GM13977 (cell line): ENCODE measurements at places on chromosomes 3 and 15.

DNA sequence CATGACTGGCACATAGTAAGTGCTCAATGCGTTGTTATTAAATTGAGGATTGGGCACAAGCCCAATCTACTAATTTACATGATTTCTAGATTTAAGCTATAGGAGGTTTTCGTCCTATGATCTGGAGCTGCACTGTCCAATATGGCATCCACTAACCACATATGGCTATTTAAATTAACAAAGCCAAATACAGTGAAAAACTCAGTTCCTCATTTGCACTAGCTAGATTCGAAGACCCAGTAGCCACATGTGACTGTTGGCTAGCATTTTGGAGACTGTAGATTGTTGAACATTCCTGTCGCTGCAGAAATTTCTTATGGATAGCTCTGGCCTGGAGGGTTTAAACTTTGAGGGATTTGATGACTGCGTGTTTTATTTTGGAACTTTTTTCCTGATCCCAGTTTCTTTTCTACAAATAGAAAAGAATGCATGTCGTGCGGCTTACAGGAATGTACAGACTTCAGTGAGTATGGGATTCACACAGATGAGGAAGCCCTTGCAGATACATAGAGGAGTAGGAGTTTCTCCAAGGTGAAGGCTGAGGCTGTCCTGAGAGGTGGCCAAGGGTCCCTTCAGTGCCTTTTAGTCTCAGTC lies 82.8 kb downstream of the SLCO3A1 start:
- no peak for DNase-seq

DNA sequence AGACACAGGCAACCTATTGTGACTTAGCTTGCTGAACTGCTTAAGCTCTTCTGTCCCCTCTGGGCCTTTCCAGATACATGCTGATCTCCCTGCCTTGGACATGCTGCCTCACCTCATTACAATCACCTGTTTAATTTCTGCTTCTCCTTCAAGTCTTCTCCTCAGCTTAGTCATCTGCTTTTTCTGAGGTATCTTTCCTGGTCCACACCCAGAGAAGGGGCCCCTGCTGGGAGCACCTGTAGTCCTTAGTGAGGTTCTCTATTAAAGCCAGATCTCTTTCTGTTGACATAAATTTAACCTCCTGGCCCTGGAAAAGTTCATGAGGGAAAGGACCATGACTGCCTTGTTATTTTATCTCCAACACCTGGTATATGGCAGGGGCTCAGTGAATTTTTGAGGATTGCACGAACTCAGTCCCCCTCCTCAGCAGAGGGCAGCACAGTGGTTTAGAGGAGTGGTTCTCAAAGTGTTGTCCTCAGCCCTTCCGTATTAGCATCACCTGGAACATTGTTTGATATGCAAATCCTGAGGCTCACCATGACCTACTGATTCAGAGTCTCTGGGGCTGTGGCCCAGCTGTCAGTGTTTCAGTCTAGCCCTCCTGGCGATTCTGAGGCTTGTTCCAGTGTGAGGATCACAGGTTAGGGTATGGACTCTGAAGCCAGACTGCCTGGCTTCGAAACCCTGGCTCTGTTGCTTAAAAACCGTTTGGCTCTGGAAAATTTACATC lies 12.7 kb downstream of the COL6A6 start:
- no peak for DNase-seq

GRCh38 chr15:20386198-20386597 lies 155.4 kb downstream of the GOLGA6L6 start:
- no peak for DNase-seq

DNA sequence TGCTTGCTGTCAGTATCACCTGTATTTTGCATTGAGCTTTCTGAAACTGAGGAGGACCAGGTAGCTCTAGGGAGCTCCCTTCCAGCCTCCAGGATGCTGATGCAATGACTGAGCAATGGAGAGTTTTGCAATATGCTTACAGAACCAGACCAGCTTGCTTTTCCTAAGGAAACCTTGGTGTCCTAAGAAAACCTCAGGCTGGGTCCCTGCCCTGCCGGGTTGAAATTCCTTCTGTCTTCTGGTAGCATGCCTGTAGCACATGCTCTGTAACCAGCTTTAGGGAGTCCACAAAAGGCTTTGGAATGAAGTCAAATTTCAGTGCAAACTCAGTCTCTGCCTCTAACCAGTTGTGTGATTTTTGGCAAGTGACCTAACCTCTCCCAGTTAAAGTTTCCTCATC lies 65.8 kb upstream of the GSK3B start:
- DNase-seq: no peak

DNA sequence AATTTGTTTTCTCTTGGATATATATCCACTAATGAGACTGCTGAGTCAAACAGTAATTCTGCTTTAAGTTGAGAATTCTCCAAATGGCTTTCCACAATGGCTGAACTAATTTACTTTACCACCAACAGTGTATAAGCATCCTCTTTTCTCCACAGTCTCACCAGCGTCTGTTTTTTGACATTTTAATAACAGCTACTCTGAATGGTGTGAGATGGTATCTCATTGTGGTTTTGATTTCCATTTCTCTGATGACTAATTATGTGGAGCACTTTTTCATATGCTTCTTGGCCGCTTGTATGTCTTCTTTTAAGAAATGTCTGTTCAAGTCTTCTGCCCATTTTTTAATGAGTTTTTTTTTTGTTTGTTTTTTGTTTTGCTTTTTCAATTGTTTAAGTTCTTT lies 206.2 kb downstream of the CTNNB1 start:
- no peak for DNase-seq

- DNase-seq: no peak
Measured at GRCh38 chr3:122365073-122365472, 18.0 kb downstream of the MIX23 start.

DNA sequence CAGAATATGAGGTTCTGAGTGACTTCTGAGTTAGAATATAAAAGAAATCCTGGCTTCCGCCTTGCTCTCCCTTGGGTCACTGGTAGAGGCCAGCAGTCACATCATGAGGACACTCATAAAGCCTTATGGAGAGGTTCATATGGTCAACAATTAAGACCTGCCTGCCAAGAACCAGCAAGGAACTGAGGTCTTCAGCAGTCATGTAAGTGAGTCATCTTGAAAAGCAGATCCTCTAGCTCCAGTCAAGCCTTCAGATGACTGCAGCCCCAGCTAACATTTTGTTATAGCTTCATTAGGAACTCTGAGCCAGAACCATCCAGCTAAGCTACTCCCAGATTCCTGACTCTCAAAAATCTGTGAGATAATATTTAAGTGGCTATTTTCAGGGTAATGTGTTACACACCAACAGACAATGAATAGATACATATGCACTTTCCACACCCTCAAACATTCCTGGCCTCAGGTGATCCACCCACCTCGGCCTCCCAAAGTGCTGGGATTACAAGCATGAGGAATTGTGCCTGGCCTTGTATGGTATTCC lies 447.2 kb downstream of the SHQ1 start:
- no peak for DNase-seq

DNA sequence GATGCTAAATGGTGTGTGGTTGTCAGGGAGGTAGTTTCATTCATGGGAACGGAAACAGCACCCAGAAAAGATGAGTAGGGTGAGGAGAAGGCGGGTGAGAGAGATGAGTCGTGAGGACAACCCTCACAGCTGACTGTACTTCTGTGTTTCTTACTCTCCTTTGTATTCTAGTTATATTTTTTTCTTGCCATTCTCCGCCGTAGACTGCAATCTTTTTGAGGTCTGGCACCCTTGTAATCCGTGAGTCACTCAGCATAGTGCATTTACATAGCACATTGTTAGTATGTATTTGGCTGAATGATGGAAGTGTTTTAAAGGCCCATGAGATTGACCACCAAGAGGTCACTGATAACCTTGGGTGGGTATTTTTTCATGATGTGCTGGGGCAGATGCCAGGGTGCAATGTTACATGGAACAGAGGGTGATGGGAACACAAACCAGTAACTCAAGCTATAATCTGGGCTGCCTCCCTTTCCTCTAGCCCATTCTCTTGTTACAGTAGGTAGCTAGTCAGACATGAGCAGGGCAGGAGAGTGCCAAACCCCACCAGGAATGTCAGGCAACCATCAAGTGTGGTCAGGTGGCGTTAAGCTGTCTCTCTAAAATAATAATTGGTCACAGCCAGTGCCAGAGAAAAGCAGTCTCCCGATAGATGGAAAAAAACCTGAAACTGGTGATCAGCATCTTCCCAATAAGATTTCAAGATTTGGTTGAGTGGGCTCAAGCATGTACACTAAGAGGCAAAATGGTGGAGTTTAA lies 18.8 kb upstream of the DGKG start:
- DNase-seq: no peak

DNA sequence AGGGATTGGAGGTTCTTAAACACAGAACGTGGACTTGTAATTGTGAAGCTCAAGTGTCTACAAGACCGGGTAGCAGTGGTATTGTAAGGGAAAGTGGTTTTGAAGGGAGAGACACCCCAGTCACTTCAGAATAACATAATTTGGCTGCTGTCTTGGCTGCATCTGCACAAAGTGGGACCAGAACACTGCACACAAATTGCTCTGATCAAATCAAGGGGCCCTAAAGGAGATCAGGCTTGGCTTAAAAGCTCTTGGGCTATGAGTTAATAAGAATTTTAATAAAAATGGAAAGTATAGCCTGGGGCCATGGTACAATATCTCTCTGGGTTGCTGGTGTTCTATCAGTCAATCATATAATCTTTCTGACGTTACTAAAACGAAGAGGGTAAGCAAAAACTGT lies 356.1 kb upstream of the ICE2 start:
- DNase-seq: no peak

- no peak for DNase-seq
Measured at GRCh38 chr3:59632760-59633573, 583.1 kb upstream of the CFAP20DC start.

DNA sequence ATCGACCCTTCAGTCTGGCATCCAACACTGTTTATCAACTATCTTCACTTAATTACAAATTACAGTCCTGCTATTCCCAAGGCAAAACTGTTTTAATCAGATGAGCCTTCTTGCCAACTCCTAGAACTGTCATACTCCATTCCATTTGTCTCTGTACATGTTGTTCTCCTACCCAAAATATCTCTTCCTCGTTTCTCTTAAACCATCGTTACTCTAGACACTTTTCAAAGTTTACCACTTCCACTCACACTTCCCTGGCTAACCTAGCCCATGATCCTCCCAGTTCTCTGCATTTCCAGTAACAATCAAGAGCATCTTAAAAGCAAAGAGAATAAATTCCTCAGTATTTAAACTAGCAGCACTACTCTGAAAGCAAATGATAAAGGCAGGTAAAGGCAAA lies 19.9 kb downstream of the ZNF106 start:
- no peak for DNase-seq

GRCh38 chr3:9779721-9780457 lies 10.1 kb upstream of the CAMK1 start:
- peak; percentile 57 for DNase-seq

- DNase-seq: no peak
Measured at GRCh38 chr3:139267300-139268246, 76.2 kb upstream of the MRPS22 start.

DNA sequence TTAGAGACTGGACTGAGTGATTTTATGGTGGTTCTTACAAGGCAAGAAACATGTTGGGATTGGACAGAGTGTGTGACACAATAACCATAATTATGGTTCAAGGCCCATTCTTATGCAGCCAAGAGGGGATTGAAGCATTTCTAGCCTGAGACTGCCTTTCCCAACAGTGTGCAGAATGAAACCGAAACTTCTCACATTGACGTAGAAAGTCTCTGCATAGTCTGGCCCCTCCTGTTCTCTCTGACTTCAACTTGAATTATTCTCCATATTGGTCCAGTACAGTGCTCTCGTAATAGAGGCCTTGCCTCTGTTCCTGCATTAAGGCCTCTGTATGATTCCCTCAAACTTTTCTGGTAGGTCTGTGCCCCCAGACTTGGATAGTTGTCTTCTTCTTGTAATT lies 138.3 kb downstream of the DIPK2A start:
- peak; percentile 18 for DNase-seq

GRCh38 chr15:96657096-96657495 lies 326.6 kb downstream of the NR2F2 start:
- DNase-seq: no peak

DNA sequence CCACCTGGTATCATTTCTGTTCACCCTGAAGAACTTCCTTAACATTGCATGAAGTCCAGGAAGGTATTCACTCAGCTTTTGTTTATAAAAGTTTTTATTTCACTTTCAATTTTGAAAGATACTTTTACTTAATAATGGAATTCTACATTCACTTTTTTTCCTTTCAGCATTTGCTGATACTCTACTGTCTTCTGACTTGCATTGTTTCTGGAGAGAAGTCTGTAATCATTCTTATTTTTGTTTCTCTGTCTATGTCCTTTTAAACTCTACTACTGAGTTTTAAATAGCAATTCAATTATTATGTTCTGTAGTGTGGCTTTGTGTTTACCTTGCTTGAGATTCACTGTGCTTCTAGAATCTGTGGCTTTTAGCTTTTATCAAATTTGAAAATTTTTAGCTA lies 42.4 kb downstream of the MYL3 start:
- no peak for DNase-seq

- no peak for DNase-seq
Measured at GRCh38 chr3:182182531-182182968, 470.8 kb downstream of the SOX2 start.

GRCh38 chr3:182909318-182910040 lies 70.9 kb downstream of the DCUN1D1 start:
- DNase-seq: peak; percentile 13

GRCh38 chr3:60215946-60216345 lies 1035.3 kb downstream of the FHIT start:
- no peak for DNase-seq

DNA sequence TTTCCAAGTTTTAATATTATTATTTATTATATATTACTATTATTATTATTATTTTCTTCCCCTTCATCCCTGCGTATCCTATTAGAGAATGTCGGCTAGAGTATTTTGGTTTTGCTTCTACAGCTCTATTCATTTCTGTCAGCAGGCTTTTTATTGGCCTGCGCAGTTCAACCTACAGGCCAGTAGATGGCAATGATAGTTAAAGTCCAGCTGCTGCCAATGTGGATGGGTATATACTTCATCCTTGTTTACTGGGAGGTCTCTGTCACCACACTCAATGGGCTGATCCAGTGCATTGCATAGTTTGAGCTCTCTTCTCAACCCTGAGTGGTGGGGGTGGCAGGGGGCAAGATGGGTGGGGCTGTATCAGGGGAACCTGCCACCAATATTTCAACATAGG lies 799.8 kb downstream of the NSUN3 start:
- peak; percentile 12 for DNase-seq

- no peak for DNase-seq
Measured at GRCh38 chr15:56940388-56940787, 21.9 kb downstream of the TCF12 start.

DNA sequence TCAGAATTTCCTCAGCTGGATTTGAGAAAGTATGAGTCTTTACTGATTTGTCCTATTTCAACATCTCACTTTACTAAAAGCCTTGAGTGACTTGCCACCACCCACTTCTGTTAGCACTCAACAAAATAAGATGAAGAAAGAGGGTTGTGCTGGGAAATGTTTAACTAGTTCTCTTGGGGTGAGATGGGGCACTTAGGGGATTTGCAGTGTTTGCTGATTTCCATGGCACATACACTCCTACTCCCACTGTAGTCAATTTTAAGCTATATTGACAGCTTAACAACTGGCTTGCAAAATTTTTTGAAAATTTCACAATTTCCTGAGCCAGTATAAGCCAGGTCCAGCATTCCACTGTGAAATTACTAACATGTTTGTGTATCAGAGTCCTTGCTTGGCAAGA lies 463.1 kb upstream of the ARHGEF26 start:
- no peak for DNase-seq
